ENCODE measurements at places on chromosomes 1 and 21. TPM values are rescaled to one million over a fixed set of nuclear protein-coding genes. Genes with fewer than 3 reads are reported as not detected.

Gene NSL1
- total RNA-seq: 42.3 TPM

Gene CLCA2
- total RNA-seq: 0.43 TPM

Gene LDLRAD1
- total RNA-seq: not detected

Gene TUFT1
- 16.8 TPM for total RNA-seq

Gene USH2A
- under 0.01 TPM for total RNA-seq

Gene VSIG8
- not detected for total RNA-seq

Gene EFNA3
- total RNA-seq: 0.43 TPM

Gene LEMD1
- total RNA-seq: not detected

Gene PRAMEF17
- not detected for total RNA-seq

Gene SLC22A15
- total RNA-seq: 7.8 TPM

Gene LCE1E
- total RNA-seq: not detected

Gene ADGRB2
- total RNA-seq: 14.2 TPM

Gene EXTL1
- 6.0 TPM for total RNA-seq
